ENCODE measurements at places on chromosomes 2 and 18.

DNA sequence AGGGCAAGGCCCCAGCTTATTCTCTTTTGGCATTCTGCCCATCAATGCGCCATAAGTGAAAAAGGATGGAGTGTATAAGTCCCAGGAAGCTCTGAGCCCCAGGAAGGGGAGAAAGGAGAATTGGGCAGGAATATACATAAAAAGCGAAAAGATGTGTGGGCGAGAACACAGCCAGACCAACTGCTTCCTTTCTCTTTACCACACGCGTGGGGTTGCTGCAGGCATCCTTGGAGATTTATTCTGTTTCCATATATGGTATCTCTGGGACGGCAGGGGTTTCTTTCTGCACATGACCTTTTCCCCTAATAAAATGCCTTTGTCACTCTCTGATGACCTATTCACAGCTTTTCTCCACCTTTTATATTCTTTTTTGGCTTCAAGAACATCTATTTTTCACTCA is 440.5 kb downstream of the NBAS start:
- DNase-seq: no peak

DNA sequence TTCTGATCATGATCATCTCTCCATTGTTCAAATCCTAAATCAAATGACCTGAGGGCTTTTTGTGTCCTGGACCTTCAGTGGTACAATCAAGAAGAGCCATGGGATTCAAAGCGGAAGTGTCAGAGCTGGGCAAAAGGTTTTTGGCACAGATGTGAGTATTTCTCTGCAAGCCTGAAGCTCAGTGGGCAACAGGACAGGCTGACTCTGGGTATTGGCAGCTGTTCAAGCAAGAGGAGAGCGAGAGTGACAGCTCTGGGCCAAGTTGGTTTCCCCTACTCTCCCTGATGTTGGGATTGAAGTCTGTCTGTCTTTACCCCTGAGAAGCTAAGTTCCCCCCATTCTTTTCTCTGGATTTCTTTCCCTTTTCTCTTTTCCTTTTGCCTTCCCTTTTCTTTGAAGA is 33.3 kb downstream of the DSEL start:
- DNase-seq: no peak

- no peak for DNase-seq
Observed at GRCh38 chr2:167127135-167127534, 238.9 kb downstream of the XIRP2 start.

GRCh38 chr18:57353137-57353939 is 981 bp downstream of the ST8SIA3 start:
- no peak for DNase-seq
